ENCODE measurements at places on chromosomes 3 and 15.

- peak; percentile 24 for DNase-seq
Measured at GRCh38 chr3:40975711-40976121, 223.6 kb upstream of the CTNNB1 start.

GRCh38 chr3:142618917-142619461 lies 22.8 kb downstream of the PLS1 start:
- no peak for DNase-seq

- DNase-seq, result no peak
Measured at GRCh38 chr15:73517566-73517965, 74.6 kb downstream of the REC114 start.

DNA sequence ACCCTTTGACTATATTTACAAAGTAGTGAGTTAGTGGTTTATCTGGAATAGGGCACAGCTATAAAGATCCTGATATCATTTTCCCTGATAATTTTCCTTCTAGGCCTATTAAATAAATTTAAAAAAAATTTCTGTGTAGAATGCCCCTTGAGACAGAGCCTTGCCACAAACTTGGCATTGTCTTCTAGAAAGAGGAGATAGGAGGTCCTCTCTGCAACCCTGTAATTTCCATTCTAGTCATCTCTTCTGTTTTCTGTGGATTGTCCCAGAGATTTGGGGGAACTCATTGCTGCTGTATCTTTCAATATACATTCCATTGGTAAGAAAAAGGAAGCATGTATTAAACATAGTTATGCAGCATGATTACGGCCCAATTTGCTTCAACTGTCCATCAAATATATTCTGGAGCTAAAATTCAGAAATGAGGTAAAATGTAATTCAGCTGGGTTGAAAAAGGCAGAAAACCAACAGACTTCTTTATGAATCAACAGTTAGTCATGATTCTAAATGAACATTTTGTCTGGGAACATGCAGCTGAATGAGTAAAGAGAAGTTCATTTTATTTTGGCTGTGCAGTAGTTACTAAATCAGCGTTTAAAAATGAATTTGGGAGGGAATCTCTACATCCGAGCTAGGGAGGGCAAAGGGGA lies 401.1 kb downstream of the NAALADL2 start:
- DNase-seq, result peak; percentile 36

- no peak for DNase-seq
Measured at GRCh38 chr3:180430896-180431295, 171.1 kb upstream of the TTC14 start.

DNA sequence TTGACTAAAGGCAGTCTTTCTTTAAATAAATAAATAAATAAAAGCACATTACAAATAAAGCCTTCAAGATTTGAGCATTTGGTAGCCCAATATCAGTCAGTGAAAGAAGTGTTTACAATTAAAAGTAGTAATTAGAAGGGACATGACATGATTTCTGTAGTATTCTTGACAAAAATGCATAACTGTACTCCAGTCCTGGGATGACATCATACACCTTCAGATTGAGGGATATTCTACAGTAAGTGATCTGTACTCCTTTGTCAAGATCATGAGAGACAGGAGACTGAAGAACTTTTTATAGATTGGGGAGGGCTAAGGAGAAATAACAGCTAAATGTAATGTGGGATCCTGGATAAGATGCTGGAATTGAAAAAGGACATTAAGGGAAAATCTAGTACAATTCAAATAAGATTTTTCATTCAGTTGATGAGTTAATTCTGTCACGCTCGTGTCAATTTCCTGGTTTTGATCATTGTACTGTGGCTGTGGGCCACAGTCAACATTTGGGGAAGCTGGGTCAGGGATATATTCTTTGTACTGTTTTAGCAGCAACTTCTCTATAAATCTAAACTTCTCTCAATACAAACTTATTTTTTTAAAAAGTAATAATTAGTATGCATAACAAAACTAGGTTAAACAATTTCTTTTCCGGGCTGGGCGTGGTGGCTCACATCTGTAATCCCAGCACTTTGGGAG lies 314.8 kb downstream of the PTPRG start:
- DNase-seq, result no peak

DNA sequence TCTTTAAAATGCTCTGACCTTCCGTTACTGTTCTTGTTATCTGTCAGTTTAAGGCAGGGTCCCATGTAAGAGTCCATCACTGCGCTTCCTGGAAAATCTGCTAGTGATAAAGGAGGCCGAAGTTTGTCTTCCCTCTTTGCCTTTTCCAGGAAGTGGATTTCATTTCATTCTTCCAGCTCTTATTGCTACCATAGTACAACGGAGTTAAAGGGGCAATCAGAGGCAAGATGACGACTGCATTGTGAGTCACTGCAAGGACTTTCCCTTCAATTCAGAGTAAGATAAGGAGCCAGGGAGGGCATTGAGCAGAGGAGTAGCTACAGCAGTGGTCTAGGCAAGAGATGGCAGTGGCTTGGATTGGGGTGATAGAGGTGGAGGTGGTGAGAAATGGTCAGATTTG lies 17.2 kb upstream of the DET1 start:
- DNase-seq, result no peak

GRCh38 chr3:85979034-85979433 lies 1011.9 kb downstream of the VGLL3 start:
- DNase-seq, result no peak

GRCh38 chr15:43218908-43219706 lies 1.7 kb downstream of the EPB42 start:
- peak; percentile 40 for DNase-seq

GRCh38 chr3:15295506-15295905 lies 36.9 kb downstream of the SH3BP5 start:
- DNase-seq, result peak; percentile 89

GRCh38 chr3:10551821-10552630 lies 46.6 kb upstream of the ATP2B2 start:
- DNase-seq, result no peak

DNA sequence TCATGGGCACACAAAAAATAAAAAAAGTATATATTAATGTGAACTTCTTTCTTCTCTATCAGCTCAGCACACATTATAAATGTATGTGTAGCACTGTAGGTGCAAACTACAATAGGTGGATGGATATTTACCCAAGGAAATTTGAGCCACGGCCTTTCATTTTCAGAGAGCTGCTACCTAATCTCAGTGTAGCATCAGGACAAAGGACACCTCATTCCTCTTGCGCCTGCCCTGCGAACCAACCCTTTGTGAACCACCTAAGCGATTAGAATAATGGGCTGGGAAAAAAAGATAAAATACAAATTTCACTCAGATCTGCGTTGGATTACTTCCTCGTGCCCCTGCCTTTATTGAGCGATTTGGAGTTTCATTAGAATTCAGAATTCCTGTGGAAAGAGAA lies 263.2 kb downstream of the NR2F2 start:
- DNase-seq, result no peak

- no peak for DNase-seq
Measured at GRCh38 chr3:54573858-54574257, 354.0 kb downstream of the LRTM1 start.

GRCh38 chr15:42549032-42549491 lies 424 bp downstream of the HAUS2 start:
- peak; percentile 15 for DNase-seq

GRCh38 chr3:5019411-5020241 lies 40.4 kb downstream of the BHLHE40 start:
- DNase-seq, result no peak

DNA sequence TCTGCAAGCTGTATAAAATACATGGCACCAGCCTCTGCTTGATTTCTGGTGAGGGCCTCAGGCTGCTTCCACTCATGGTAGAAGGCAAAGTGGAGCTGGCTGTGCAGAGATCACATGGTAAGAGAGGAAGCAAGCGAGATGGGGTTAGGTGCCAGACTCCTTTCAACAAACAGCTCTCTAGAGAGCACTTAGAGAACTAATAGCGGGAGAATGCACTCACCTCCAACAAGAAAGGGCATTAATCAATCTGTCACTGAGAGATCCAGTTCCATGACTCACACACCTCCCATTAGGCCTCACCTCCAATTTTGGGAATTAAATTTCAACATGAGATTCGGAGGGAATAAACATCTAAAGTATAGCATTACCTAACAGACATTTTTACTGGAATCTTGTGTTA lies 644.1 kb upstream of the ARRDC4 start:
- no peak for DNase-seq

- no peak for DNase-seq
Measured at GRCh38 chr3:170633573-170633972, 47.7 kb upstream of the SLC7A14 start.

DNA sequence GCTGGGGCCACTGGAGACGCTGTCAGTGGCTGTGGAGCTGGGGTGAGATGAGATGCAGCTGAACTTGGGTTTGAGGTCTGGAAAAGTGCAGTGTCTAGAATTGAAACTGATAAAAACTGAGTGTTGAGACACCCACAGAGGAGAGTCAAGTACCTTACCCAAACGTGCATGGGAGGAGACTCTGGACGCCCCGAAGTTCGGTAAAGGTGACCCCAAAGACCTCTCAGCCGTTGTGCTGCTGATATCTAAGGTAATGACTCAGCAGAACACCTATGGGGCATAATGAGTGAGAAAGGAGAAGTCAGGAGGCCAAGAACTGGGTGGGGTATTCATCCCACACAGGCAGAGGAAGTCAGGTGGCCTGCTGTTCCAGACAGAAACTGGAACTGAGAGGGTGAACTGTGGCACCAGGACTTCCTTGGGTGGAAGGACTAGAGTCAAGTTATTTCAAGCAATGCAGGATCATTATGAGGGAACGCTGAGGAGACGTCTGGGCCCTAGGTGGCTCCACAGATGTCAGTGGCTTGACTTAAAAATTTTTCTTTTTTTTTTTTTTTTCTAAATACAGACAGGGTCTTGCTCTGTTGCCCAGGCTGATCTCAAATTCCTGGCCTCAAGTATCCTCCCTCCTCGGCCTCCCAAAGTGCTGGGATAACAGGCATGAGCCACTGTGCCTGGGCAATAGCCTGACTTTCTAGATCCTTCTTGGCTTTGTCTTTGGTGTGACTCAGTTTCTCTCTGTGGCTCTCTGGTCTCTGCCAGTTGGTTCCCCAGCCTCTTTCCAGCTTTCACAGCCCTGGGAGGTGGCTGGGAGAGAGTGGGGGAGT lies 67.6 kb upstream of the GCNT3 start:
- no peak for DNase-seq

GRCh38 chr15:86413191-86413590 lies 333.5 kb downstream of the AGBL1 start:
- DNase-seq, result no peak

DNA sequence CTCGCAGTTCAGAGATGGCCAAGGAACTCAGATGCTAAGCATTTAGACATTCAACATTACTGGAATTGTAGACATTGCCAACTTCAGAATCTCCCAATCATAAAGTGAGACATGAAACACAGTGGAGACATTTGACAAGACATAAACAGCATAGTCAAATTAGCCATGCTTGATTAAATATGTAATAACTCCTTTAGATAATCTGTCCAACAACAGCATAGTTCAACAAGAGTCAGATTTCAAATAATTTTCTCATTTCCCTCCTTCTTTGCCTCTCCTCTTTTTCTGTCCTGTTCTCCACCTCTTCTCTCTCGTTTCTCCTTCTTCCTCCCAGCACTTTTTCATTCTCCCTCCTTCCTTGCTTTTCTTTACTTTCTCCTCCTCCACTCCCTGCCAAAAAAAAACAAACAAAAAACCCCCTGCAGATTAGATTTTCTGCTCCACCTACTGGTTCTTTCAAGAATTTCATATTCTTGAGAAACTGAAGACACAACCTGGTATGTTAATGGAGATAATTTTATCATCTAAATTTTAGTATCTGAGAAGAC lies 20.2 kb downstream of the CPOX start:
- DNase-seq, result no peak

DNA sequence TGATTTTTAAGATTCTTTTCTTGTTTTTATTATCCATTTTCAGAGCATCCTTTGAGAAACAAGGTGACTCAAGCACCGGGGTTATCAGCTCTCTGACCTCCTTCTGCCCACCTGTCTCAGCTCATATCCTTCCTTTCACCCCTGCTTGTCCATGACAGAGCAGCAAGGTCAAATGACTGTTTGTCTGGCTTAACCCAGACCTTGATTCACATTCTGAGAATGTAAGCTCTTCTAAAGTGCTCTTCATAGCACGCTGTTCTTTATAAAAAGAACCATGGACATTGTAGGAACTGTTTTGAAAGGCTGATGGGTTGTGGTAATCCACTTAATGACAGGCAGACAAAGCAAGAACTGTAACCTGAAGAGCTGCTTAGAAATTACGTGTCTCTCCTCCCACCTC lies 122.5 kb downstream of the CHST2 start:
- DNase-seq, result no peak

DNA sequence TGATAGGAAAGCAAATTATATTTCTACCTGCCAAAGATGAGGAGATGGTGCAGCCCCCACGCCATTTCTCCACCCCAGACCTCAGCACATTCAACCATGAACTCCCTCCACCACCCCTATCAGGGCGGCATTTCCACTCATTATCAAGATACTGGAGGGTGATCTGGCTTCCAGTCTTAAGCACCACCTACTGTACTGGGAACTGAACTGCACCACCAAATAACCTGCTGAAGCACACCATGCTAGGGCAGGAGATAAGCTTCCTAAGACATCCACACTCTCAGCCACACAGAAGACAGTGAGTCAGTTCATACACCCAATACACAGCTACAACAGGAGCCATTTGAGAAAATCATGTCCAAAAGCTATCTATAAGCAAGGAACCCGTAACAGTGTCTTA lies 98.8 kb downstream of the FGF7 start:
- DNase-seq, result no peak

GRCh38 chr3:64289622-64290021 lies 64.4 kb upstream of the PRICKLE2 start:
- DNase-seq, result no peak

DNA sequence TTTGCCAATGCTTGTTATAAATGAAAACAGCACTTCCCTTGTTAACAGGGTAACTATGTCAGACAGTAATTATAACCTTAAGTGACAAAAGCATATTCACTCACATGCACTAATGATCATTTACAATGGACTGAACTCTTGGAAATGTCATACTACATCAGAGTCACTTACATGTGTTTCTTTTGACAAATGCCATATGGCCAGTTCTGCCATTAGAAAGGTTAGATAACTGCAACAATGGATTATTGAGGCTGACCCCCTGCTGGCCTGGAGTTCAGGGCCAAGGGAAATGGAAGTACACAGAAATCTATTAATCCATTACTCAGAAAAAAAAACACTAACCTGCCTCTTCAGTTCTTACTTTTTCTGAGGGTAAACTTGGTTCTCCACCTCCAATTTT lies 313.4 kb downstream of the CNTN3 start:
- DNase-seq, result no peak

DNA sequence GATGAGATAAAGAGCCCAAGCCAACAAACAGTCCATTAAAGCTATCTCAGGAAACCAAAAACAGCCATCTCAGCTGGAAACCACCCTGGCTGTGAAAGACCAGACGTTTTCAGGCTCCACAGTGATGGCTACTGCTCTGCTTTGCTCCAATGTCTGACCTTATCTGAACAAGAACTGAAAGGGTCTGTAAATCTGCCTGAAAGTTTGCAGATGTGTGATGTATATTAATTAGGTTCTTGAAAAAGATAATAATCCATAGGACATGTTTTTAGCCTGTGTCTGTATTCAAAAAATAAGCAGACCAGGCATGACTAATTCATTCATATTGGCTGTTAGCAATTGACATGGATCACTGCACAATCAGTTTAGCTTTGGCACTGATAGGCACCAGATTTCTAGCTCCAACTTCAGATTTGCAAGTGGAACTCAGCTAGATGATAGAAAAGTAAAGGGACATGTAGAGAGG lies 611.4 kb upstream of the NAALADL2 start:
- no peak for DNase-seq

GRCh38 chr15:91264651-91265351 lies 164.7 kb downstream of the SV2B start:
- no peak for DNase-seq
